WERI-Rb-1 (cell line): ENCODE measurements at places on chromosomes 3 and 15.

DNA sequence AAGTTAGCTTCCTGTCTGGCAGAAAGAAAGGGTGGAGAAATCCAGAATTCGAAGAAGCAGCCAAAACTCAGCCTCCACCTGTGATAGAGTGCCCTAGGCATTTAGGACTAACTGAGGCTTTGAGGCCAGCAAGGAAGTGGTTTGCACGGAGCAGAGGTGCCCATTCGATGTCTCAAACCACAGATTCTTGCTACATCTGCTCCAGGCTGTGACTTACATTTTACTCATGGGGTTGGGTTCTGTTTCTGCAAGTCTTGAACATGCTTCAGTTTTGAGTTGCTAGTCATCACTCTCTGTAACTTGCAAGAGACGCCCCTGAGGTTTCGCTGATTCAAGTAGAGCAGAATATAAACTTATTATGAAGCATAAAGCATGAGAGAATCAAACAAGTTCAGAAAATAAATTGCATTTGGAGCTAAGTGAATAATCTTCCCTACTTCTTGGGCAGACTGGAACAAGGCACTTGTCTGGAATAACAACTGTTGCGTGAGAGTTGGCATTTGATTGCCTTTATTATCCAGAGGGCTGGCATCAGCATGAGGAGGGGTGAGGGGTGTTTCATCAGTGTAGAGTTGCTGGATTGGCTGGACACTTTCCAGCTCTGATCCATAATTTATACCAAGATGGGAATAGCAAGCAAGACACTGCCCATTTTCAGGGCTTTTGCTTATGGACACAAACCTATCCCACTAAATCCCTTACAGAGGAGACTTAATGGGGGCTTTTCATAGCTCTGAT, 256.5 kb downstream of the AGBL1 start:
- DNase-seq = no peak

GRCh38 chr3:49351521-49352011, 6.6 kb downstream of the GPX1 start:
- DNase-seq = no peak

DNA sequence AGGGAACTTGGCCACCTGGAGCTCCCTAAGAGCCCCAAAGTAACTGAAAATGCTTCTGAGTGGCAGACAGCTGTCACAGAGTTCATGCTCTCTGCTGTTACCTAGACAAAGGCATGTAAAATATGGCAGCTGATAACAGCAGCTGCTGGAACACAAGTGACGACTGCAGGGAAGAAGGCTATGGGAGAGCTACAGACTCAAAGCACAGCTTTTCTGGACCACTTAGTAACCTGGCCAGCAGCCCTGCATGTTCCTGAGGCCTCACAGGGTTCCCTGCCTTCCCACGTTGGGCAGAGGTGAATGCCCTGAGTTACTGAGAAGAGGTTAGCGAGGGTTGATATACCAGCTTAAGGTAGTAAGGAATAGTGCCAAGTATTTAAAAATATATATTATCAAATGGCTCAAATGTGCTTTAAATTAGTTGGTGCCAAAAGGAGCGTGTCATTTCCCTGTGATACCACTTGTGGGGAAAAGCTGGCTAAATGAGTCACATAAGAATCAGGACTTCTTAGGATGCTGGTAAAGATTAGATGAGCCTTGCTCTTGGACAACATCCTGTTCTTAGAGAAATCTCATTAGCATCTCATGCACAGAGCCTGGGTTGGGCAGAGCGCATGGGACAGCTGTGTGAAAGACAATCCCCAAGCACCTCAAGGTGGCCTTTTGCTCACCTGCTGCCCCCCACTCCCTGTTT, 76.4 kb upstream of the SCN5A start:
- DNase-seq = no peak

GRCh38 chr15:38216763-38217162, 35.9 kb upstream of the SPRED1 start:
- no peak for DNase-seq

DNA sequence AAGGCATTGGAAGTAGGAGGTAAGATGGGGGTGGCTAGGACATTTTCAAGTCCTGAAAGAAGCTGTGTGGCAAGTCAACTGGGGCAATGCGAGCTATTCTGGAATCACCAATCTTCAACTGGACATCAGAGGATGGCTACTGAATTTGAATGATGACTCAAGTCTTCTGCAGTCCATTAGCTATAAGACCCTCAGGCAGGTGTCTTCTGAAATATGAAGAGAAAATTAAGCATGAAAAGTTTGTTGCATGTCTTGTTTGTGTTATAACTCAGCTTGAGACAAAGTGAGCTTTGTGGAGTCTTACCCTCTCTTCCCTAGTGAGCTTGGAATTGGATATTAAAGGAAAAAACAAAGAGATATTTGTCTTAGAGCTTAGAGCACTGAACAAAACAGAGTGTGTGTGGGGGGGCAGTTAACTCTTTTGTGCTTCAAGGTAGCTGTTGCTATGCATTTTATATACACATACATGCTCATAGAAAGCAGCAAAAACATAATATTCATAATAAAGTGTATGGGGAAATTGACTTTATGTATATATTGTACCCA, 979.1 kb downstream of the MCTP2 start:
- DNase-seq = no peak

DNA sequence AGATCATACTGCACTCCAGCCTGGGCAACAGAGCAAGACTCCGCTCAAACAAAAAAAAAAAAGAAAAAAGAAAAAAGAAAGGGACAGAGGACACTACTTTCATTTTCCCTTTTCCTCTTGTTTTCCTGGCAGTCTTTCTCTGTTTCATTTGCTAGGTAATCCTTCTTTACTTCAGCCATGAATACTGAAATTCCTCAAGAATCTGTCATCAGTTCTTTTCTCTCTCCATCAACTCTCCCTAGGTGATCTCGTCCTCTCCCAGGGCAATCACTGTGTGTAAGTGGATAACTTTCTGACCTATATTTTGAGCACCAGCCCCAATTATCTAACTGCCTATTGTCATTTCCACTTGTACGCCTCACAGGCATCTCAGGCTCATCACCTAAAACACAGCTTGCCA, 51.5 kb downstream of the TTC23 start:
- no peak for DNase-seq

GRCh38 chr3:46516521-46516920, 18.7 kb downstream of the RTP3 start:
- DNase-seq = no peak

GRCh38 chr3:128854475-128854874, 24.9 kb upstream of the ACAD9 start:
- DNase-seq = no peak

DNA sequence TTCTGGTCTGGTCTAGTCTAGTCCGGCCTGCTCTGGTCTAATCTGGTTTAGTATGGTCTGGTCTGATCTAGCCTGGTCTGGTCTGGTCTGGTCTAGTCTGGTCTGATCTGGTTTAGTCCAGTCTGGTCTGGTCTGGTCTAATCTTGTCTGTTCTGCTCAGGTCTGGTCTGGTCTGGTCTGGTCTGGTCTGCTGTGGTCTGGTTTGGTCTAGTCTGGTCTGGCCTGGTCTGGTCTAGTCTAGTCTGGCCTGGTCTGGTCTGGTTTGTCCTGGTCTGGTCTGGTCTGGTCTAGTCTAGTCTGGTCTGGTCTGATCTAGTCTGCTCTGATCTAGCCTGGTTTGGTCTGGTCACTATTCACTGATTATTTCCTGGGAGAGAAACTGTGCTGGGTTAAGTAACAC, 84.1 kb upstream of the PRR23E start:
- DNase-seq = no peak

- no peak for DNase-seq
Observed at GRCh38 chr3:6089780-6090179, 771.1 kb upstream of the GRM7 start.

DNA sequence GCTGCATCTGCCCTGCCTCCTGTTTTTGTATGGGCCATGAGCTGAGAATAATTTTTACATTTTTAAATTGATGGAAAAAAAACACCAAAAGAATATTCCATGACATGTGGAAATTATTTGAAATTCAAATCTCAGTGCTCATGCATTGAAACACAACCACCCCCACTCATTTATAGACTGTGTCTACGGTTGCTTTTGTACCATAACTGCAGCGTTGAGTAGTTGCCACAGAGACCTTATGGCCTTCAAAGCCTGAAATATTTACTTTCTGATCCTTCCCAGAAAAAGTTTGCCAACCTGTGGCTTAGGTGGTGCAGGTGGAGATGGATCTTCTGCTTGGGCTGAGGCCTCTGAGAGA, 28.1 kb downstream of the ARNT2 start:
- DNase-seq = no peak

GRCh38 chr15:86522721-86523120, 443.1 kb downstream of the AGBL1 start:
- DNase-seq = no peak

DNA sequence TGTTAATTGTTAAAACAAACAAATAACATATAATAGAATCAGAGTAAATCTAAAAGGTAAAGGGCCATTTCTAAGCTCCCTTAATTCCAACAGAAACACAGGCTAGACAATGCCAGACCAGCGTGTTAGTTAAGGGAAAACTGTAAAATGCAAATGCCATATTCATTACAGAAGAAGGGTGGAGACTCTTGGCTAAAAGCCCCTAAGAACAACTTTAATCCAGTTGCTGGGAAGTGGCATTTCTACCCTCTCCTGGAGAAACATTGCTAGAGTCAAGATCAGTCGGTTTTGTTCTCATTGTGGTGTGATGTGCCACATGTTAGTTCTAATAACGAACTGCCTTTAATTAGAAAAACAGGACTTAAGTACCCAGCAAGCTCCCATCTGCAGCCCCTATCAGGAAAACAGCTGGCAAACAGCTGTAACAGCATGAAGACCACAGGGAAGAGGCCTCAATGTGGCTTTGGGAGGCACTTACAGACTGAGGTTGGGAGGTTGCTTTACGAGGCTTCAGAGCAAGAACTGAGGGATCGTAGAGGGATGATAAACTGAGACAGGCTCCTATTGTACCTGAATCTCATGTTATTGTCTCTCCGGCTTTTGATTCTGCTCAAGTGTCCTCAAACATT, 1134.8 kb downstream of the ROBO1 start:
- DNase-seq = no peak

DNA sequence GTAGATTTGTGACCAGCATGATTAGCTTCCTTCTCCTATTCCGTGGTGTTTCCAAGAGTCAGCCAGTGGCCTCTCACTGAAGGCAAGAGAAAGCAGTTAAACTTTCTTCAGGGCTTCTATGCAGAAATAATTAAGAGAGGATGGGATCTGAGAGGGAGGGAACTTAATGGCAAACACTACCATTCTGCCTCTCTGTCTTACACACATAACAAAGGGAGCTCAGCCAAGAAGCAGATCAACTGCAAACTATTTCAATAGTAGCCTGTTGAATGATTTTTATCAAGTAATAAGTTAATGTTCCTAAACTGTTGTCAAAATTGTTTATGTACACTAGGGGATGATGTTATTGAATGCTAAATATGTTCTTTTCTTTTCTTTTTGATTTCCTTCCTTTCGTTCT, 11.8 kb downstream of the OXSR1 start:
- DNase-seq = no peak

- DNase-seq = no peak
Observed at GRCh38 chr3:139540651-139541531, 1.3 kb upstream of the RBP1 start.

DNA sequence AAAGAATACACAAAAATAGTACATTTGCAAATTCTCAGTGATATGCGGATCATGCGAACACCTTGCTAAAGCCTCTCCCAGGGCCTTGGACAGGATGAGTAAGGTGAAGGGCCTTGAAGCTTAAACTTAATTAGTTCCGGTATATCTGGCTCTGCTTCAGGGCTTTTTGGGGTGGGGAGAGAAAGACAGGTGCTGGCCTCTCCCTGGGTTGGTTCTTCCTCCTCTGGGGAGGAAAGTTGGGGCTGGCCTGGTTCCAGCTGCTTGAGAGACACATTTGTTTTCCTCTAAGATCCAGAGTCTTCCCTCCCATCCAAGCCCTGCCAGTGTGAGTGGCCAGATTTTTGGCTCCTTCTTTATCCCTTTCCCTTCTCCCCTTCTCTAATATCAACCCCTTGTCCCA, 64.7 kb upstream of the EPHB3 start:
- no peak for DNase-seq

DNA sequence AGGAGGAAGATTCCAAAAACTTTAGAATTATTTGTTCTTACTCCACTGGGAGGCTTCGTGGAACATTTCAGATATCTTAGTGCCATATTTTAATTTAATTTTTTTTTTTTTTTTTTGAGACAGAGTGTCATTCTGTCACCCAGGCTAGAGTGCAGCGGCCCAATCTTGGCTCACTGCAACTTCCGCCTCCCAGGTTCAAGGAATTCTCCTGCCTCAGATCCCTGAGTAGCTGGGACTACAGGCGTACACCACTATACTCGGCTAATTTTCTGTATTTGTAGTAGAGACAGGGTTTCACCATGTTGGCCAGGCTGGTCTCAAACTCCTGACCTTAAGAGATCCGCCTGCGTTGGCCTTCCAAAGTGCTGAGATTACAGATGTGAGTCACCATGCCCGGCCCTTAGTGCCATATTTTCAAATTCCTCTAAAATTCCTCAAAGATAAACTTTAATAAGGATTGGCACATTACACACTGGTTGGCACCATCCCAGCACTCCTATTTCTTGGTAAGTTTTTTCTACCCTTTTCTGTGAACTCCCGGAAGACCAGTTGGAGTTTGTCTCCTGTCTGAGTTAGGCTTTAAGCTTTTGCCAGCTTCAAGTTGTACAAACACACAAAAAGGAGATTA, 693.7 kb downstream of the MCTP2 start:
- DNase-seq = no peak

DNA sequence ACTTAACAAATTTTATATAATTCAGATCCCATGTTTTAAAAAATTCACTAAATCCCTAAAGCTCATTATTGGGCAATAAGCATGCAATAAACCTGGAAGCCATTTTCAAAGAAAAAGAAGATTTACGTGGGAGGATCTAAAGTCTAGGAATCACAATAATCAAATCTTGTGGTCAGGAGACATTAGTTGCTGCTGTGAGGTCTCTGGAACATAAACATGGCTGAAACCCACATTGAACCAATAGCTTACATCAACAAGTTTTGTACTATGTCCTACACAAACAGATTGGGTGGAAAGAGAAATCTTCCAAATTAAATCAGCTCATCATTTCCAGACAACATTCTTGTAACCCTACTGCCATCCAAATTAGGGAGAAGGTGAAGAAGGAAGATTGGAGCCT, 121.9 kb upstream of the EPHA3 start:
- DNase-seq = no peak

- DNase-seq = no peak
Observed at GRCh38 chr15:89395996-89396395, 61.4 kb upstream of the POLG start.

DNA sequence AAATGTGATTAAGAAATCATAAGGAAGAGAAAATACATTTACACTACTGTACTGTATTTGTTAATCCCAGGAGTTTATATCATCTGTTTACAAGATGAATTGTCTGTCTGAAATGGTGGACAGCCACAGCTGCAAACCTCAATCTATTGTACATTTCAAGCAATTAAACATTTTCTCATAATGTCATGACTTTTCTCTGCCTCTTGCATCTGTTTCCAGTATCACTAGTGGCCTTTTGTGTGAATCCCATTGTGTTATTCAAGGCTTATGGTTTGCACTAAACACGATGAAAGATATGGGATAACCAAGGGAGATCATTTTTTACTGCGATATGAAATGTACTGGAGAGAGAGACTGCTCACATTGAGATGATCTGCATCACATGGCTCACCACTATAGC, 200.2 kb upstream of the LRRN1 start:
- no peak for DNase-seq

- DNase-seq = no peak
Observed at GRCh38 chr3:53226841-53227407, 28.9 kb downstream of the TKT start.

- DNase-seq = no peak
Observed at GRCh38 chr15:64284042-64284441, 71.9 kb downstream of the CSNK1G1 start.
